GM06990 (cell line): ENCODE measurements at places on chromosomes 13 and 19.
A peak's percentile ranks its signal among the peaks of the same experiment; 100 is the strongest.

DNA sequence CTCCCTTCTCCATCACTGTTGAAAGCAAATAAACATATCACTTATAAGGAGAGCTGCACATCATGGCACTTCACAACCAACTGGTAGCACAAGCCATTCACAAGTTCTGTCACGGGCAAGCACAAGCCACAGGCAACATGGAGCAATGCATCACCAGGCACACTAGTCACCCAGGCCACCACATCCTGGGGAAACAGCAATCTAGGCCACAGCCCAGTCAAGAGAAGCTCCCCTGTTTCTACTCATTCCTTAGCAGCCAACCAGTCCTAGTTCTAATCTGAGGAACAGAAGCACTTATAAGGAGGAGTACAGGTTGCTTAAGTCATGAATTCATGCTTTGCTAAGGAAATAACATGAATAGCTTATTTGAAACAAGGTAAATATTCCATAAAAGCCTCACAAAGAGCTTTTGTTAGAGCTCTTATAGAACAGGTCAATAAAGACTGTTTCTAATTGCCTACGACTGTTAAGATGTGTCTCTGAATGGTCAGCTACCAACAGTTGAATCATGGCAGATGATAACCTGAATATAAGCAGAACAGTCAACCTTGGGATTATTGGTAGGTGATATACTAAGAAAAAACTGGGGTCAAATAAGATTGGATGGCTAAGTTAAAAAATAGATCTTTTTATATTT, 169.0 kb downstream of the TBC1D4 start:
- no peak for DNase-seq

GRCh38 chr19:4568886-4569285, 9.4 kb upstream of the SEMA6B start:
- DNase-seq = no peak

- peak; percentile 91 for DNase-seq
Observed at GRCh38 chr19:12792051-12792852, 966 bp downstream of the JUNB start.

DNA sequence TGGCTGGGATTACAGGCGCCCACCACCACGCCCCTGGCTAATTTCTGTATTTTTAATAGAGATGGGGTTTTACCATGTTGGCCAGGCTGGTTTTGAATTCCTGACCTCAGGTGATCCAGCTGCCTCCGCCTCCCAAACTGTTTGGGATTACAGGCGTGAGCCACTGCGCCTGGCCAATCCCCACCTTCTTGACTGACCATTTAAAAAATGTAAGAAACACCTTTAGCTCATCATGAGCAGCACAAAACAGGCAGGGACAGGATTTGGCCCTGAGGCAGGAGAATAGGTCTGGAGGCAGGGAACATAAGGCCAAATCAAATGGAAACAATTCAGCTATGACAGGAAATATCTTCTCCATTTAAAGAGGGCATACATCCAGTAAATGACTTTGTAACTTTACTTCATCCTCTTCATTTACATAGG, 1.4 kb upstream of the MPV17L2 start:
- DNase-seq = no peak

DNA sequence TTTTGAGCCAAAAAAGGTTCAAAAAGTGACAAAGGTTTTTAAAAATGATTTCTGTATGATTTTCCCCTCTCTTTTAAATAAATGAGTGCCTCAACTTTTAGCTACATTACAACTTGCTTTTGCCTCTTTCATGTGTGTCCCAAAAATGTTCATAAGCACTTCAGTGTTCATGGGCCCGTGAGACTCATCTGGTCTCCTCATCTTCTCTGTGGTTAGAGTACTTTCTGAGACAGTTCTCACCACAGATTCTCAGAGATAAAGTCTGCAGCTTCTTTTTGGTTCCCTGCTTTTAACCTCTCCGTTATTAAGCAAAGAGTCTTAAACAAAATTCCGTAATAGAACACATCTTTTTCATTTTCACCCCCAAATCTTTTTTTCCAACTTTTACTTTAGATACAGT, 156.9 kb downstream of the DLEU7 start:
- no peak for DNase-seq

DNA sequence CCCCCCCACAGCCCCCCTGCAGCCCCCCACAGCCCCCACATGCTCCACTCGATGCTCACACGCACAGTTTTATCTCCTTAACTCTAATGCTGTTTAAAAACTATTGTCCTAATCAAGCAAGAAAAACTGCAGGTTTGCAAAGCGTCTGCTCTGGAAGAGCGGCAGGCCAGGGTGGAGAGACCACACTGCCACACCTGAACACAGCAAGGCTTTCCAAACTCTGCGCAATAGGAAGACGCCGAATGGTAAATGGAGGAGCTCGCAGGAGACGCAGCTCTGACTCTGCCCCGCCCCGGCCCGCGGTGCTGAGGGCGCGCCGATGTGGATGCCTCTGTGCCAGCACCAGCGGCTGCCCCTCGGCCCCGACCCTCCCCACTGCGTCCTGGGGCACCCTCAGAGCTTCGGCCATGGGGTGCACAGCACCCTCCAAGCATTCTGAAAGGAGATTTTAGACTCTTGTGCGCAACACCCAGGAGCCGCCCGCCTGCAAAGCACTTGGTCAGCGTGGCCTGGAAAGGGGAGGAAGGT, 32.4 kb downstream of the RASA3 start:
- DNase-seq = no peak

DNA sequence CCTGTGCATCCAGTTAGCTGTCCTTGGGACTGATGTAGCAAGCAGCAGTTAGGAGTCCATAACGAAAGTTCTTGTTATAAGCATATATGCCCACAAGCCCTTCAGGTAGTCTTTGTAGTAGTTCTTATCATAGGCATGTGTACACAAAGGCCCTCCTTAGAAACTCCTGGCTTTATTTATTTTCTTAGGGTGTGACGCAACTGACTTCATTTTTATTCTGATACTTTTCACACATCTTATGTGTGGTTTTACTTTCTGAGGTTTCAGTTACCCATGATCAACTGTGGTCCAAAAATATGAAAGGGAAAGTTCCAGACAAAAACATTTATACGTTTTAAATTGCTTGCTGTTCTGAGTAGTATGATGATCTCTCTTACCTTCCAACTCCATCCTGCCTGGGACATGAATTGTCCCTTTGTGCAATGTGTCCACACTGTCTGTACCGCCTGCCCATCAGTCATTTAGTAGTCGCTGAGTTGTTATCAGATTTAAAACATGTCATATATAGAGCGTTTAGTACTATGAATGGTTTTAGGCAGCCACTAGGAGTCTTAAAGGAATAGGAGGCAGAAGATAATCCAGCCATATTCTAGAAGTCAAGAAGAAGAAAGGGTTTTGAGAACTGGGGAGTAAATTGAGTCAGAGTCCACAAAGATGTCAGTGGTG, 19.4 kb downstream of the GPC5 start:
- peak; percentile 18 for DNase-seq

- DNase-seq = no peak
Observed at GRCh38 chr19:44284968-44285367, 19.9 kb downstream of the ZNF235 start.

DNA sequence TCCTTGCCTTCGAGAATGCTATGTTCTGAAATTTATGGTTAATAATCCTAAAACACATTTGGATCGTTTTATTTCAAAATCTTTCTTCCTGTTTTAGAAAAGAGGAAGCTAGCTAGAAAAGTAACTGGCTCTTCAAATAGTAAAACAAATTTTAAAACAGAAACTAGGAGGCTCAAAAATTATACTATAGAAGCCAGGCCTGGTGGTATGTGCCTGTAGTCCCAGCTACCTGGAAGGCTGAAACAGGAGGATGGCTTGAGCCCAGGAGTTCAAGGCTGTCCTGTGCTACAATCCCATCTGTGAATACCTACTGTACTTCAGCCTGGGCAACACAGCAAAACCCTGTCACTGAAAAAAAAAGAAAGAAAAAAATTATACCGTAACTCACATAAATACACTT, 57.9 kb downstream of the ELF1 start:
- no peak for DNase-seq

GRCh38 chr13:33235078-33235477, 50.5 kb downstream of the STARD13 start:
- no peak for DNase-seq

DNA sequence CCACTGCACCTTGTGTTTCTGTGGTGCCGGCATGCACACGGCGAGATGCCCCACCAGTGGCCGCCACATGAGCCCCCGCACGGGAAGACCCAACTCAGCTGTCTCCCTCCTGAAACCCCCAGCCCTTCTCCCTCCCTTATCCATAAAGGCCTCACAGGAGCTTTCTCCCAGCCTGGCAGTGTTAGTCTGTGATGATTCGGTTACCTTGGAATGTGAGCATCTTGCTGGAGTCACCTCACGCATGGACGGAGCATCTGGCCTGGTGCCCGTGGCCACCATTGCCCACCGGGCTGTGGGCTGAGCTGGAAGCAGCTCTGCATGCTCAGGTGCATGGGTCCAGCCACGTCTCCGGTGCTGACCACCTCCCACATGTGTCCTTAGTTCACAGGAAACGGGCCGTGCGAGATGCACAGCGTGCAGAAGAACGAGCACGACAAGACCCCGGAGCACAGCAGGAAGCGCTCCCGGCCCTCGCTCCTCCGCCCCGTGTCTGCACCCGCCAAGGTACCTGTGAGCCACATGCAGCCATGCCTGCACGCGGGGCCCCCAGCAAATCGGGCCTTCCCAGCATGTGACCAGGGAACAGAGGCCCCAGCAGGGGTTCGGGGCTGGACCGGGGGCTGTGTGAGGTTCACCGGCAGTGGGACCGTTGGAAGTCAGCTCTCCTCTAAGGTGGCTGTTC, 22.0 kb downstream of the SIN3B start:
- DNase-seq = no peak

- DNase-seq = no peak
Observed at GRCh38 chr13:98390086-98390715, 186.7 kb downstream of the STK24 start.

DNA sequence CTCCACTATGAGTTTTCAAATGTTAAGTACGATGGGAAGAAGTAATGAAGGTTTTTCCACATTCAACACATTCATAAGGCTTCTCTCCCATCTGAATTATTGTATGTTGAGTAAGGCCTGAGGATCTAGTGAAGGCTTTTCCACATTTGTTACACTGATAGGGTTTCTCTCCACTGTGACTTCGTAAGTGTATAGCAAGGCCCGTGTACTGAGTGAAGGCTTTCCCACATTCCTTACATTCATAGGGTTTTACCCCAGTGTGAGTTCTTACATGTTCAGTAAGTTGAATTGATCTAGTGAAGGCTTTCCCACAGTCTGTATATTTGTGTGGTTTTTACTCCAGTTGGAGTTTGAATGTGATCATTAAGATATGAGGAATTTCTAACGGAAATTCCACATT, 44.4 kb downstream of the ZNF846 start:
- no peak for DNase-seq

DNA sequence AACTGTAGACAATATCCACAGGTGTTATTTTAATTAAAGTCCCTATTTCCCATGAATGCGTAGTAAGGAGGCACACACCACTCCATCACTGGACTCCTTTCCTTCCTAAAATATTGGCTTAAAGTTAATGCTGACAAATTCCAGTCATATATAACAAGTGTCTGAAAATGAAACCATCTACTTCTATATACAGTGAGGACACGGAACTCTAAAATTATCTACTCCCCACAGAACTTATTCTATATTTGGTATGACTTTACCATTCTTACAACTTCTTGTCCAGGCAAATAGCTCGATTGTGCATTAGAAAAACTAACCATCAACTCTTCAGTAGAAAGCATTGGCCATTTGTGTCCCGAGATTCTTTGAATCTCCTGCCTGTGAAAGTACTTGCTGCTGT, 1560.2 kb downstream of the EFNB2 start:
- DNase-seq = no peak

- DNase-seq = no peak
Observed at GRCh38 chr19:5246554-5247155, 94.0 kb downstream of the PTPRS start.

- DNase-seq = no peak
Observed at GRCh38 chr13:97111756-97112155, 110.4 kb upstream of the MBNL2 start.

- no peak for DNase-seq
Observed at GRCh38 chr13:113151745-113152690, 6.4 kb upstream of the PROZ start.

GRCh38 chr19:23070353-23071146, 46.3 kb upstream of the ZNF730 start:
- no peak for DNase-seq

- DNase-seq = no peak
Observed at GRCh38 chr19:2337329-2337707, 8.8 kb downstream of the SPPL2B start.

DNA sequence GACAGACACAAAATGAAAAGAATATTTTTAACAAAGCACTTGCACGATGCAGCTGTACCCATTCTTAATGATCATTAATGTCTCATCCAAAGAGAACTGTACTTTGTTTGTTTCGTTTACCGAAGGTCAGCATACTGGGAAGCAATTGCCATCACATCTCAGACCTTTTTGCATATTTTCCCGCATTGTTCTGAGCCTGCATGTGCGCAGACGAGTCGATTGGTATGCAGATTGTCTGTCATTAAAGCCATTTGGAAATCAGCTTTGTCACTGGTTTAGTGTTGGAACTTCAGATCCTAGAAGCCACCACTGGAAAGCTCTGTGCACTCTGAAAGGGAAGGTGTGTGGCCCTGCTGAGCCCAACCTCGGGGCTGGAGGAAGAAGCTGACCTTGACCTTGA, 15.6 kb downstream of the SPACA7 start:
- DNase-seq = no peak

- DNase-seq = no peak
Observed at GRCh38 chr19:38073841-38074685, 150.0 kb downstream of the DPF1 start.
